ENCODE measurements at places on chromosomes 16 and 17.

DNA sequence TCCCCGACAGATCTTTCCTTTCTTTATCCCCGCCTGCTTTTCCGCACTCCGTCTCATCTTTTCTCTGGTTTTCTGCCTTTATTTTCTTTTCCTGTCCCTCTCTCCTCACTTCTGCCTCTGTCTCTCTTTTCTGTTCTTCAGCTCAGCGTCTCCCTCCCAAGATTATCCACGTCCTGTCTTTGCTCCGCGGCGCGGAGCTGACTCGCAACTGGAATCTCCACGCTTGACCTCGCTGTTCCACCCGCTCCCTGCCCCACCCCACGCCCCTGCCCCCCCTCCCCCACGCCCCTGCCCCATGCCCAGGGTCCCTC is 4.9 kb upstream of the LHX1 start:
- DNase-seq = no peak

DNA sequence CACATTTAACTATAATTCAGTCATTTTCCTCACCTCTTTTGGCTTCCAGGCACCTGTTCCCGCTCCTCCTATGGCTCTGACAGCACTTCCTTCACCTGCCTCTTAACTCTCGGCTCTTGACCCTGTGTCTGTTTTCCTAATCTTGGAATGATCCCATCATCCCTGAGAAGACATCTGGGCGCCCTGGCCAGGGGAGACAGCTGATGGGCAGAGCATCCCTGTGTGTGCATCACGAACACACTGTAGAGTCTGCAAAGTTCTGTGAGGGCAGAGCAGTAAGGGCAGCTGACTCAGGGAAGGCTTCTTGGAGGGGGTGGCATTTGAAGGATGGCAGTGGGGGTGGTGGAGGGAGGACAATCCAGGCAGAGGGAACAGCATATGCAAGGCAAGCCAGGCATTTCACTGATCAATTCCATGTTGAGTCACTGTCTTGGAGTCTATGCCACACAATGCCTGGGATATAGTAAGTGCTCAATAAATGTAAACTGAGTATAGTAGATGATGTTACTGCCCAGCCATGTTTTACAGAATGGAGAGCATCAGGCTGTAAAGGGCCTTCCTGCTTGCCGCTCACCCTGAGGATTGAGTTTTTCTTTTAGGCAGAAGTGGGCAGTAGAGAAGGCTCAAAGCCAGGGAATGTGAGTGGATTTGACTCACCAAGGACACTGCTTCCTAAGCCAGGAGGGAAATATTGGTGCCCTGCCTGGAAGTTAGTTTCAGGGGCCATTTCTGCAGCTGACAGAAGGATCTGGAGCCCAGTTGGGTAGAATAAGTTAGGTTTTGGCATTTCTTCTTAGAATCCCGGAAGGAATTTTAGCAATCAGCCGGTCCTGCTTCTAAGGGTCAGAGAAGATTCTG is 5.8 kb upstream of the RAB11FIP4 start:
- no peak for DNase-seq

GRCh38 chr17:8022360-8023003 is 16.4 kb upstream of the ALOX15B start:
- DNase-seq = no peak

DNA sequence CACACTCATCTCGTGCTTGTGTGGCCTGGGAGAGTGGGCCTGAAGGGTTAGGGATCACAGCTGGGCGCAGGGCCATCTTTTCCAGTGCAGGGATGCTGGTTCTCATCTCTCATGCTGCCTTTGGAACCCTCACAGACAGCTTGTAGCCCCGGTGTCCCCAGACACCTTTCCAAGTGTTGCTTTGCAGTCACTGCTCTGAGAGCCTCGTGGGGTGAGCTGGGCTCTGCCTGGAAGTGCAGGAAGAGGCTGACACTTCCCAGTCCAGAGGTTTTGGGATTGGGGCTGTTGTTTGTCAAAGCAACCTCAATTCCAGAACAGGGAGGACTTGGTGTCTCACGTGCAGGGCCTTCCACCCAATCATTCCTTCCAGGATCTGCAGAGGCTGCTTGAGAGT is 28.2 kb downstream of the TBX4 start:
- peak; percentile 24 for DNase-seq

DNA sequence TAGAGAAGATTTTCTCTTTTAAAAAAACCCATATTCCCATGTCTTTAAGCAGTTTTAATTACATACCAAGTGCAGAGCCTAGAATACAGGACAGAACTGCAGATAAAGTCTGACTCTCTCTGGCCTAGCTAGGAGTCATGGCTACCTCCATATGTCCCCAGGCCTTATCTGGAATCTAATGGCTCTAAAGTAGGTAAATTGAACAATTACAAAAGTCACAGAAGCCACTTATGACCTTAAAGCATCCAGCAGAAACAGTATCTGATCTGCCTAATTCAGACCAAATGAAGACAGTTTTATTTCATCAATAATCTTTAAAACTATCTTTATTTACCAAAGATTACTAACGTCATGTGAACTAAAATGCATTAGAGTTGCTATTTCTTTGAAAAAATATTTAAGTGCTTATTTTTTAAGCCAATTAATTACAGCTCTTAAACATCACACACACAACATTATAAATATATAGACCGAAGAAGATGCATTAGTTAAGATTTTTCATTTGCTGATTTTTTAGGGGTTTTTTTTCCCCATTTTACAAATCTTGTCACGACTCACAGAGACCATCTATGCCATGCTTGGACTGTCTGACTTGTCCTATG is 28.7 kb downstream of the PMM2 start:
- no peak for DNase-seq

GRCh38 chr16:87938412-87938949 is 2.2 kb upstream of the CA5A start:
- no peak for DNase-seq

GRCh38 chr17:11639736-11640462 is 41.6 kb downstream of the DNAH9 start:
- no peak for DNase-seq

GRCh38 chr17:78777881-78778280 is 4.2 kb downstream of the CYTH1 start:
- DNase-seq = no peak

Data from lower lobe of right lung (tissue), 2 donors.